ENCODE measurements at places on chromosomes 7 and 10.

DNA sequence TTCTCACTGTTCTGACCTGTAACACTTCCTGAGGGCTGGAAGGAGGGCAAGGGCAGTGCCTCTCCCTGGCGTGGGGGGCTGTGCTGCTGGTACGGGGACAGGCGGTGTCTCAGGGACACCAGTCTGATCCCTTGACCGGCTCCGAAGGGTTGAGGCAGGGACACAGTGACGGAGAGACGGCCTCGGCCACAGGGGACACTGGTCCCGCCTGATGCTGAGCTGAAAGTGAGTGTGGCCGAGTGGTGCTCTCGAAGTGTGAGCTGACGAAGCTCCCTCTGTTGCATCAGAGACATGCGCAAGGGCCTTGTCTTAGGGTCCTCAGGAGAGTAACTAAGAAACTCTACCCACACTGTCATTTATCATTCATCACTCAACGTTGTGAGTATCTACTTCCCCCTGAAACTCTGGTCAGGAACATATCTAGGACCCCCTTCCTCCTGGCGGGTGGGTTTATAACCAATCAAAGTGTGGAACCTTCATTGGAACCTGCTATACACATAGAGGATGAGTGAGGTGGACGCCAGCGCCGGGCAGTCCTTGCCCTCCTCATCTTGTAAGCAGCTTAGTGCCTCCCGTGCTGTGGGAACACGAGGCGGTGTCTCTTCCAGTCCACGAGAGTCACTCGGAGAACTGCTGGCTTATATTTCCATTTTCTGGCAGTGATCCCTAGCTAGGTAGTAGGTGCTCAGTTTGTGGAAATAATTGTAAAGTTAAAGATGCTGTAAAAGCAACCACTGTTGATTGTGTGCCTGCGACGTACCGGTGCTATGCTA, 283.1 kb downstream of the DNAJB6 start:
- DNase-seq, result no peak

DNA sequence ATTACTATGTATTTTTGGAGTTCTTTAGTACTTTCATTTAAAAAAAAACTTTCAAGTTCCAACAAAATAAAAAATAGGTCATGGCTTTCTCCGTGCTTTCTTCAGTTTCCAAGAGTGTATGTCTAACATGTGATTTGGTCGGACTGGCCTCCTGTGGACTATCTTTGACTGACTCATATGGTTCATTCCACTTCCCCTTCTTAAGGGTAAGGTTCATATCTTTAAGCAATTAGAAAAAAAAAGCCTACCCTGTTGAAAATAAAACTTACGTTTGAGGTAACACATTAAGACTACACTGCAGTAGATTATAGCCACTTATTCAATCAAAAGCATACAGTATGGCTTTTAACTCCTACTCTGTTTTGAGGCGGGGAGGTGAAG, 112.8 kb upstream of the AHR start:
- no peak for DNase-seq

GRCh38 chr10:34396663-34397062, 418.4 kb downstream of the PARD3 start:
- DNase-seq, result no peak

GRCh38 chr10:107553470-107553869, 389.0 kb upstream of the SORCS1 start:
- no peak for DNase-seq

DNA sequence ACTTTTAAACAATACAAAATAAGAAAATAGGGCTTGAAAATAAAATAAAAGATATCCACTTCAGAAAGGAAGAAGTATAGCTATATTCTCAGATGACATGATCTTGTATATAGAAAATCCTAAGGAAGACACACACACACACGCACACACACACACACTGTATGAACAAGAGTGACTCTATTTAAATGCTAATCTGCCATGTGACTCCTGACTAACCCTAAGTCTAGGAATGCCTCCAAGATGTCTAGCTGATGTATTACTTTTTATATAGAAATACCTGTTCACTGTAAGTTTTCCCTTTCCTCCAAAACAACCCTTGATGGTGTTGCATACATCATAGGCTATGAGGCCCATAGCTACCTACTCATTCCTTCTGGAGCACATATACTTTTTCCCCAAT, 173.1 kb upstream of the LRRTM3 start:
- DNase-seq, result no peak

- no peak for DNase-seq
Measured at GRCh38 chr7:48416327-48416908, 245.2 kb downstream of the ABCA13 start.

DNA sequence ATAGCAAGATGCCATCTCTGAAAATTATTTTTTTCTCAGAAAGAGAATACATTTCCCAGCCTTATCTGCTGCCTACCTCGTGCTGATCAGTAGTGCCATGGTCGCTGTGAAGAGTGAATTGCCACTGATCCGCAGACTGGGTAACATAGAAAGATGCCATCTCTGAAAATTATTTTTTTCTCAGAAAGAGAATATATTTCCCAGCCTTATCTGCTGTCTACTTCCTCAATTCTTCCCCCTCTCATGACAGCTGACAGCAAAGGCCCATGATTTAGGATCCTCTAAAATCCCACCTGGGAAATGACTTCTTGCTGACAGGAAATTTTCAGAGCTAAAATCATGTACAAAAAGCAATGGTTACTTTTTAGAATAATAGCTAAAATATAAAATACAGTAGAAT, 92.5 kb upstream of the AHR start:
- no peak for DNase-seq

- no peak for DNase-seq
Measured at GRCh38 chr7:146146831-146147486, 30.4 kb downstream of the CNTNAP2 start.

DNA sequence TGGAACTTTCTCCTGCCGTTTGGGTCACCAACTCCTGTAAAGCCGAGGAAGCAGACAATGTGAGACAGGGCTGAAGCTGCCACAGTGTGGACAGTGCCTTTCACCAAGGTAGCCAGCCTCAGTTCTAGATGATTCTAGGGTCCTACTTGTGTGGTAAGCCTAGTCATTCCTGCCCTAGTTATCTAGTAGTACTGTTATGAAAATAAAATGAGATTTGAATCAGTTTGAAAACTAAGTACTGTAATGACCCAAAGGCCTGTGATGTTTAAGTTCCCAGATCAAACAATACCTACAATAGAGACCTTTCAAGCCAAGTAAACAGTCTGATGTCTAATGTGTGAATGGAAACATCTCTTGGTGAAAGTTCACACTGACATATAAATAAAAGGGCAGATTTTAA, 37.1 kb downstream of the POLL start:
- DNase-seq, result no peak

All from iPS-NIHi11 (cell line).